Vein endothelial cell (primary cell): ENCODE measurements at places on chromosomes 4 and X. TPM values are rescaled to one million over a fixed set of nuclear protein-coding genes. Genes with fewer than 3 reads are reported as not detected.

Gene GPRASP1
- total RNA-seq: 1.6 and 2.0 TPM in 2 replicates

Gene MAGEA10
- total RNA-seq: not detected in 2 replicates

Gene NSG1
- 0.57 and 0.98 TPM in 2 replicates for total RNA-seq

Gene RBM46
- total RNA-seq: 0.10 TPM in 1 of 2 replicates, not detected in the other

Gene PDZD4
- total RNA-seq: 0.29 and 0.33 TPM in 2 replicates

Gene STBD1
- total RNA-seq: 0.98 and 1.7 TPM in 2 replicates

Gene MAGEC3
- not detected in 2 replicates for total RNA-seq

Gene MAGEB1
- total RNA-seq: not detected in 2 replicates

Gene SMIM43
- 0.38 and 1.3 TPM in 2 replicates for total RNA-seq

Gene GPR173
- total RNA-seq: 1.9 and 3.6 TPM in 2 replicates

Gene RADX
- under 0.01 and 0.10 TPM in 2 replicates for total RNA-seq

Gene ASMTL
- total RNA-seq: 23.6 and 33.6 TPM in 2 replicates

Gene ZFP42
- total RNA-seq: not detected in 2 replicates

Gene RASGEF1B
- 0.29 and 0.33 TPM in 2 replicates for total RNA-seq

Gene F8A1
- 2.1 and 2.3 TPM in 2 replicates for total RNA-seq

Gene PRICKLE3
- 5.8 and 7.2 TPM in 2 replicates for total RNA-seq

Gene PRDM5
- 8.2 and 9.9 TPM in 2 replicates for total RNA-seq

Gene GPM6B
- total RNA-seq: under 0.01 and 0.33 TPM in 2 replicates

Gene PGAM4
- not detected in 2 replicates for total RNA-seq

Gene C1QTNF7
- not detected in 2 replicates for total RNA-seq

Gene RPA4
- 2.9 and 4.5 TPM in 2 replicates for total RNA-seq

Gene SLITRK4
- 2.5 and 3.9 TPM in 2 replicates for total RNA-seq

Gene NXF2
- total RNA-seq: not detected in 2 replicates

Gene SLAIN2
- 38.2 and 52.4 TPM in 2 replicates for total RNA-seq

Gene GLRA2
- not detected in 2 replicates for total RNA-seq

Gene MAGEA9B
- not detected in 2 replicates for total RNA-seq

Gene MSANTD1
- 0.33 and 1.1 TPM in 2 replicates for total RNA-seq

Gene HTN3
- total RNA-seq: not detected in 2 replicates
